ENCODE measurements at places on chromosomes 3 and 15. TPM values are rescaled to one million over a fixed set of nuclear protein-coding genes. Genes with fewer than 3 reads are reported as not detected.

Gene DNAJA4
- total RNA-seq, result not detected

Gene CCR3
- not detected for total RNA-seq

Gene PFN2
- total RNA-seq, result 185 TPM

Gene TMEM212
- not detected for total RNA-seq

Gene DNAJC17
- total RNA-seq, result 24.4 TPM

Gene LEO1
- total RNA-seq, result 56.6 TPM

Gene PLCH1
- total RNA-seq, result 1.4 TPM

Gene CNBP
- 338 TPM for total RNA-seq

Gene CORO2B
- 3.8 TPM for total RNA-seq

Gene FAM3D
- total RNA-seq, result not detected

Gene P2RY13
- not detected for total RNA-seq

Gene P2RY14
- total RNA-seq, result not detected

Gene HRG
- not detected for total RNA-seq

Gene RBMS3
- 0.58 TPM for total RNA-seq

Gene RTF1
- total RNA-seq, result 25.3 TPM

Gene IQGAP1
- total RNA-seq, result 117 TPM

Gene NIT2
- total RNA-seq, result 87.7 TPM

Gene CKMT1A
- 2.7 TPM for total RNA-seq

Gene SH2D7
- total RNA-seq, result not detected

Gene ABI3BP
- total RNA-seq, result 2.2 TPM

Gene GCSAM
- not detected for total RNA-seq

Gene TMEM40
- total RNA-seq, result 0.88 TPM

Gene CYP11A1
- total RNA-seq, result not detected

Gene TM4SF18
- total RNA-seq, result 27.6 TPM

Gene FGD5
- not detected for total RNA-seq

Gene SYNM
- 40.0 TPM for total RNA-seq

Gene XCR1
- total RNA-seq, result not detected

Gene CASR
- total RNA-seq, result not detected

Gene CLEC3B
- not detected for total RNA-seq

Gene CNTN3
- total RNA-seq, result not detected

Gene GRAMD1C
- not detected for total RNA-seq

Gene NLGN1
- not detected for total RNA-seq

Gene CDHR4
- total RNA-seq, result 0.29 TPM

Gene DNAH12
- 0.02 TPM for total RNA-seq

Gene CAND2
- total RNA-seq, result 0.40 TPM

Gene SLC9C1
- not detected for total RNA-seq

Gene TMC3
- not detected for total RNA-seq

Gene GOLGA6D
- total RNA-seq, result 0.12 TPM

Gene PLAAT1
- not detected for total RNA-seq

Gene FURIN
- 41.1 TPM for total RNA-seq

Gene TF
- total RNA-seq, result 0.93 TPM

Gene SMCO1
- not detected for total RNA-seq

Gene APOD
- 0.82 TPM for total RNA-seq

Gene PSTPIP1
- total RNA-seq, result not detected

Gene GPR62
- not detected for total RNA-seq

Gene GOLGA6L25
- total RNA-seq, result not detected

Gene ATP13A4
- not detected for total RNA-seq

Gene ARNT2
- total RNA-seq, result 15.9 TPM

Gene TMCO5A
- total RNA-seq, result not detected

Gene PCSK6
- 8.1 TPM for total RNA-seq

Gene CPN2
- total RNA-seq, result not detected

Gene NEDD4
- 43.9 TPM for total RNA-seq

All from A549 treated with RU486 at 1 μM for 4 hours (cell line).